ENCODE measurements at places on chromosomes 16 and 17.
A peak's percentile ranks its signal among the peaks of the same experiment; 100 is the strongest.

- DNase-seq: peak; percentile 98
These were observed 58.8 kb downstream of the SMG6 start for GRCh38 chr17:2244545-2245525.

DNA sequence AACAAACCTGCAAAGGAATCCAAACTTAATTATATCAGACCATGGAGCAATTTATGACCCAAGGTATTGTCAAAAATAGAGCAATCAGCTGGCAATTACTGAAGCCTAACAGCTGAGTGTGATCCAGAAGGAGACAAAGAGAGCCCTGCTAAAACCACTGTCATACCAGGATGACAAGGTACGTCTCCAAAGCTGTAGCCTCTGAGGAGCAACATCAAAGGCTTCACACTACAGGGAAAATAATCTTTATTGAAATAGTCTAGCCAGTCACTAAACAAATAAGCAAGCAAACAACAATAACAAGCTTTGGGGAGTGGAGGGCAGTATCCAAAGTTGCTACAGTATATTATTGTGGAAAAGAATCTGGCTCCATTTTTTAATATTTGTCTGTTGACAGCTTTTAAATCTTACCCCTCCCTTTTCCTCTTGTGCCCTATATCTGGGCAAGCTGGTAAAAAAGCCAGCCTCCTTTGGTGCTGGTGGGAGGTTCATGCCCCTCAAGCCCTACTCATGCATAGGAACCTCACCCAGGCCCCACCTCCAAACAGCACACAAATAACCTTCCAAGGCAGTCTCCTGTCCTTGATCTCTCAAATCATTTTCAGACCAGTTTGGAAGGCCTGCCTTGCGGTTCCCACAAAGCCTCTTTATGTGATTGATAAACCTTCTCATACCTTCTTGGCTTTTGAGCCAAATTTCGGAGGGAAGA is 73.7 kb downstream of the ITFG1 start:
- DNase-seq: no peak

GRCh38 chr17:8707332-8708024 is 37.2 kb downstream of the CCDC42 start:
- no peak for DNase-seq

- no peak for DNase-seq
These were observed 7.4 kb downstream of the CIBAR2 start for GRCh38 chr16:85104821-85105391.

- peak; percentile 37 for DNase-seq
These were observed 524 bp downstream of the EFTUD2 start for GRCh38 chr17:44898768-44899073.

- peak; percentile 71 for DNase-seq
These were observed 19.6 kb upstream of the KANSL1 start for GRCh38 chr17:46212634-46213435.

All from dermis microvascular lymphatic vessel endothelial cell (primary cell).